ENCODE measurements at places on chromosomes 13 and 19.

DNA sequence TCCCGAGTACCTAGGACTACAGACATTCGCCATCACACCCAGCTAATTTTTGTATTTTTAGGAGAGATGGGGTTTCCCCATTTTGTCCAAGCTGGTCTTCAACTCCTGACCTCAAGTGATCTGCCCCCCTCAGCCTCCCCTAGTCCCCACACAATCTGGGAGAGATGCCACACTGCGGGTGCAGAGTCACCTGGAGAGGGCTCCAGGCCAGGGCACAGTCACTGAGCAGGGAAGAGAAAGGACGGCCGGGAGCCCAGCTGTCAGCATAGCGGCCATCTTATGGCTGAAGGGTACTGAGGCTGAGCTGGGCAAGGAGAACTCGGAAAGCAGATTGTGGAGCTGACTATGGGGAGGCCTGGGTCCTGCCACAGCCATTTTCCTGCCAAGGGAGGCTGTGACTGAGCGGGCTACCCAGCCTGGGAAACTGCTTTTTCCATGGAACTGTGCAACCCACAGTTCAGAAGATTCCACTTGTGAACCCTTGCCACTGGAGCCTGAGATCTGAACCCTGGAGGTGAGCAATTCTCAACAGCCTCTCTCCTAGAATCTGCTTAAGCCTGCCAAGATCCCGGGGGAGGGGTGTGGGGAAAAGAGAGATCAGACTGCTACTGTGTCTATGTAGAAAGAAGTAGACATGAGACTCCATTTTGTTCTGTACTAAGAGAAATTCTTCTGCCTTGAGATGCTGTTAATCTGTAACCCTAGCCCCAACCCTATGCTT lies 109.2 kb downstream of the ZNF486 start:
- no peaks in the 10 kb centered on the region for H3K4me1 ChIP-seq
- H3K27ac ChIP-seq = no peak overlapping the region
- H3K4me3 ChIP-seq = no peak overlapping the region
- no peaks in the 10 kb centered on the region for H3K27me3 ChIP-seq

- no peak overlapping the region for H3K27ac ChIP-seq
- H3K4me3 ChIP-seq = no peak overlapping the region
- no peaks in the 10 kb centered on the region for H3K4me1 ChIP-seq
- no peaks in the 10 kb centered on the region for H3K36me3 ChIP-seq
- no peak for DNase-seq
- no peaks in the 10 kb centered on the region for H3K27me3 ChIP-seq
Observed at GRCh38 chr13:37385956-37386670, 212.5 kb downstream of the POSTN start.

DNA sequence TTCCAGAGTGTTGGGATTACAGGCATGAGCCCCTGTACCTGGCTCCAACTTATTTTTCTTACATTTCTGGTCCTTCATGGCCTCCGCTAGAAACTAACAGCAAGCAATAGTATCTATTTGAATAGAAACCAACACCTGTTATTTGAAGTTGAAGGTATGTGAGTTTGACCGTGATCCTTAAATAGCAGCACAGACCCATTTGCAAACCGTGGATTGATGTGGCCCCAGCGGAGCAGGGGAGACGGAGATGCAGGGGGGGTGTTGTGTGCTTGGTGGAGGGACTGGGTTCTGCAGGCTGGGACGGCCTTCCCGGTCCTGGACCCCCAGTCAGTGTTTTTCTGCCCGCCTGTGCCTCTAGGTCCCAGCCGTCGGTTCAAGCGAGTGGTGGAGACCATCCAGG lies 16.9 kb downstream of the TMEM150B start:
- H3K4me3 ChIP-seq = no peak overlapping the region
- H3K4me1 ChIP-seq = peaks cover 6% of the 10 kb centered on the region
- H3K27ac ChIP-seq = no peak overlapping the region
- peaks cover 4% of the 10 kb centered on the region for H3K36me3 ChIP-seq
- no peaks in the 10 kb centered on the region for H3K27me3 ChIP-seq

DNA sequence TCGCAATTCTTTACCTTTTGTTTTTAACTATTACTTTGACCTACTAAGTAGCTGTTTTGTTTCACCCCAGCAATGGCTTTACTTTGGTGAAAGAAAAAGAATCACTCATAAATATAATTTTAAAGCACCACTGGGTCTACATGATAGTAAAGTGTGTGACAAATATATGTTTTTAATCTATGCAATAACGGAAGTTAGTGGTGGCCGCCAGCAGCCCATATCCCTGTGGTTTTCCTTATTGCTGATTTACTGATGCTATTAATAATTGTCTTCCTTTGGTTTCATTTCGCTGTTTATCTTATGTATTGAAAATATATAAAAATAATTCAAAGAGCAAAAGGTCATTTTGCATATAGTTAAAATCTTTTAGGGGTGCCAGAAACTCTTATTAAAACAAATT lies 491.3 kb downstream of the DIAPH3 start:
- no peaks in the 10 kb centered on the region for H3K27me3 ChIP-seq
- H3K36me3 ChIP-seq = no peaks in the 10 kb centered on the region
- H3K4me1 ChIP-seq = peaks cover 2% of the 10 kb centered on the region

GRCh38 chr13:74452881-74453280 lies 318.7 kb upstream of the KLF12 start:
- H3K36me3 ChIP-seq = no peaks in the 10 kb centered on the region
- H3K4me1 ChIP-seq = no peaks in the 10 kb centered on the region
- H3K27me3 ChIP-seq = peaks cover 16% of the 10 kb centered on the region
- no peak overlapping the region for H3K4me3 ChIP-seq
- no peak overlapping the region for H3K27ac ChIP-seq

DNA sequence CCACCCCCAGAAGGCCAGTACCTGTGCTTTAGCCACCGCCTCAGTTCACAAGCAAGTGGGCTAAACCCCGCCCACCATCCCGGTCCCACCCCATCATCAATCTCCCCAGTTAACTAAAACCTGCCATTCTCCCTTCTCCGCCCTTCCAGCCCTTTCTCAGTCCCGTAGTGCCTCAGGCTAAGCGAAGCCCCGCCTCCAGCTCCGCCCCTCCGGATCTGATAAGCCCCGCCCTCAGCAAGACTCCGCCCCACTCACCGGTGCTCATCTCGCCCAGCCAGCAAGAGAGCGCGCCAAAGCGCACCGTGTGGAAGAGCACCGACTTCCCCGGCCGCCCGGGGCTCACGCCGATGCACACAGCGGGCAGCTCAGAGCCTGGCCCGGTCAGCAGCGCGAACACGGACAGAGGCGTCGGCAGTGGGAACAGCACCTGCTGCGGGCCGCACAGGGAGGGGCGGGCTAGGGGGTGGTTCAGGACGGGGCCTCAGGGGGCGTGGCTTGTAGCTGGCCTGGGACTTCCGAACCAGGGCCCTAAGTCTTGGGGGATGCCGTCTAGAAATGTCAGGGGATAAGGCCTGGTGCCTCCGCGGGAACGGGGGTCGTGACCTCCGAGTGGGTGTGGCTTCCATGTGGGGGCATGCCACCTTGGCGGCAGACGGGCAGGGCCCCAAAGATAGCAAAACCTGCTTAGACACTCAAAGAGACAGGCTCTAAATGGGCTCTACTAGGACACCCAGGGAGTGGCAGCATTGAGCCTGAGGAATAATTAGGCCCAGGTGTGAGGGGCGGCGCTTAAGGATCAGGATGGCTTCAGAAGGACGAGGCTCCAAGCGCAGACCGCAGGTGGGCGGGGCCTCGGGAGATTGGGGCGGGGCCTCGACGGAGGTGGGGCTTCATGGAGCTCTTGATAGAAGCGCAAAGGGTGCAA lies 21.4 kb downstream of the MAP4K1 start:
- H3K4me1 ChIP-seq = peaks cover 3% of the 10 kb centered on the region
- no peak overlapping the region for H3K27ac ChIP-seq
- H3K36me3 ChIP-seq = peaks cover 48% of the 10 kb centered on the region
- H3K4me3 ChIP-seq = no peak overlapping the region

GRCh38 chr19:16619457-16619856 lies 8.5 kb downstream of the MED26 start:
- H3K27me3 ChIP-seq = no peaks in the 10 kb centered on the region
- no peaks in the 10 kb centered on the region for H3K36me3 ChIP-seq
- no peak for DNase-seq
- peaks cover 64% of the 10 kb centered on the region for H3K4me1 ChIP-seq
- peak overlapping the region; percentile 15 for H3K27ac ChIP-seq
- no peak overlapping the region for H3K4me3 ChIP-seq

GRCh38 chr19:14183741-14184350 lies 22.1 kb downstream of the ADGRL1 start:
- H3K27me3 ChIP-seq = no peaks in the 10 kb centered on the region
- DNase-seq = no peak
- no peak overlapping the region for H3K27ac ChIP-seq

DNA sequence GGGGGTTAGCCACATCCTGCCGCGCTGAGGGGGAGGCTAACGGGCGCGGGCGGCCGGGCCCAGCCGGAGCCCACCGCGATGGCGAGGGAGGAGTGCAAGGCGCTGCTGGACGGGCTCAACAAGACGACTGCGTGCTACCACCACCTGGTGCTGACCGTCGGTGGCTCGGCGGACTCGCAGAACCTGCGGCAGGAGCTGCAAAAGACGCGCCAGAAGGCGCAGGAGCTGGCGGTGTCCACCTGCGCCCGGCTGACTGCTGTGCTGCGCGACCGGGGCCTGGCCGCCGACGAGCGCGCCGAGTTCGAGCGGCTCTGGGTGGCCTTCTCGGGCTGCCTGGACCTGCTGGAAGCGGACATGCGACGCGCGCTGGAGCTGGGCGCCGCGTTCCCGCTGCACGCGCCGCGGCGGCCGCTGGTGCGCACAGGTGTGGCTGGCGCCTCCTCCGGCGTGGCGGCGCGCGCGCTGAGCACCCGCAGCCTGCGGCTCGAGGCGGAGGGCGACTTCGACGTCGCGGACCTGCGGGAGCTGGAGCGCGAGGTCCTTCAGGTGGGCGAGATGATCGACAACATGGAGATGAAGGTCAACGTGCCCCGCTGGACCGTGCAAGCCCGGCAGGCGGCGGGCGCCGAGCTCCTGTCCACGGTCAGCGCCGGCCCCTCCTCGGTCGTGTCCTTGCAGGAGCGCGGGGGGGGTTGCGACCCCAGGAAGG lies 692 bp downstream of the RGS9BP start:
- peak overlapping the region; percentile 73 for H3K4me3 ChIP-seq
- no peak overlapping the region for H3K27ac ChIP-seq

GRCh38 chr13:34430294-34430693 lies 511.8 kb upstream of the NBEA start:
- DNase-seq = no peak
- H3K36me3 ChIP-seq = no peaks in the 10 kb centered on the region
- no peak overlapping the region for H3K4me3 ChIP-seq
- no peaks in the 10 kb centered on the region for H3K4me1 ChIP-seq
- H3K27me3 ChIP-seq = no peaks in the 10 kb centered on the region

- H3K27me3 ChIP-seq = no peaks in the 10 kb centered on the region
- no peak overlapping the region for H3K4me3 ChIP-seq
- DNase-seq = no peak
- no peaks in the 10 kb centered on the region for H3K36me3 ChIP-seq
- H3K4me1 ChIP-seq = no peaks in the 10 kb centered on the region
Observed at GRCh38 chr13:60448907-60449510, 52.0 kb downstream of the TDRD3 start.

DNA sequence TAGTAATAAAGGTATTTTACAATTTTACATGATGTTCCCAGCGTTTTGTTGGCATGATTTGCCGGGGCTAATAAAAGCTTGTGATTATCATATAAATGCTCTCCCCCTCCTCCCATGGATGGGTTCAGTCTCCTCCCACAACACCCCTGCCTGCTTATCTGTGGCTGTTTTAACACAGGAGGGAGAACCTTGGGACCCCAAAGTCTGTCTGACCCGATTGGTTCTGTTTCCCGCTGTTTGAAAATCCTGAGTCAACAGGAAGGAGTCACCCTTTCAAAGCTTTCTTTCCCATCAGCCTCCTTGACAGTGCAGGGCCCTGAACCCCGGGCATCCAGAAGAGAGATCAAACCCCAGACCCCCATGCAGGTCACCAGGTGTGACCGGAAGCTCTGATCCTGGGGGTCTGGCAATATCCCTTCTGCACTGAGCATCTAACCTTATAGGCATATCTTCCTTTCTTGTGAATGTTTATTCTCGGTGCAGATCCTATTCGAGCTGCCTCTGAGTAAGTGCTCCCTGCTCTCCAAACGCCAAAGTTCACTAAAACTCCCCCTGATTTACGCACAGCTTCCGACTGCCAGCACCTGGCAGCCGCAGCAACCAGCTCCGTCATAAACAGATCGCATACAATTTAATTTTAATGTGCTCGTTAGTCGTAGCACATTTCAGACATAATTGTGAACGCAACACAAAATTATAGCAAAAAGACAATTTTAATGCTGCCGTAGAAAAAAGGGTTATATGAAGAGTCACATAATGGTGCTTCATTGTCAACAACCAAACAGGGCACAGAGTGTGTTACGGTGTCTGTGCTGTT lies 74.8 kb downstream of the TSHZ3 start:
- H3K27ac ChIP-seq = no peak overlapping the region
- H3K4me3 ChIP-seq = no peak overlapping the region
- no peaks in the 10 kb centered on the region for H3K27me3 ChIP-seq
- DNase-seq = no peak

DNA sequence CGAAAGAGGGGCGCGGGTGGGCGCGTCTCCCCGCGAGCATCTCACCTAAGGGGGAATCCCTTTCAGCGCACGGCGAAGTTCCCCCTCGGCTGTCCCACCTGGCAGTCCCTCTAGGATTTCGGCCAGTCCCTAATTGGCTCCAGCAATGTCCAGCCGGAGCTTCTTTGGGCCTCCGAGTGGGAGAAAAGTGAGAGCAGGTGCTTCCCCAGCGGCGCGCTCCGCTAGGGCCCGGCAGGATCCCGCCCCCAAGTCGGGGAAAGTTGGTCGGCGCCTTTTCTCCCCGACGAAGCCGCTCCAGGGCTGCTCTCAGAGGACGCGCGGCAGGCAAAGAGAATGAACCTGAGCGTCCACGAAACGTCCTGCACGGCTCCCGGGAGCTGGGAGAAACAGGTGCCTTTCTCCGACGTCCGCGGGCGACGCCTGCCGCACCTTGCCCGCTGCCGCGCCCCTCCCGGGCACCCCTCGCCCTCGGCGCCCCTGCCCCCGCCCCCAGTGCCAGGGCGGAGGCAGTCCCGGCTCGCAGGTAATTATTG lies 366 bp upstream of the KL start:
- peaks cover 13% of the 10 kb centered on the region for H3K4me1 ChIP-seq
- no peak for DNase-seq
- H3K36me3 ChIP-seq = peaks cover 1% of the 10 kb centered on the region
- H3K27ac ChIP-seq = no peak overlapping the region
- H3K27me3 ChIP-seq = peaks cover 78% of the 10 kb centered on the region

- H3K27me3 ChIP-seq = no peaks in the 10 kb centered on the region
- peaks cover 31% of the 10 kb centered on the region for H3K4me1 ChIP-seq
- H3K36me3 ChIP-seq = peaks cover 2% of the 10 kb centered on the region
- no peak overlapping the region for H3K27ac ChIP-seq
- H3K4me3 ChIP-seq = no peak overlapping the region
- DNase-seq = peak; percentile 61
Observed at GRCh38 chr13:32639502-32640105, 53.4 kb downstream of the PDS5B start.

Data from activated CD8-positive, alpha-beta memory T cell treated with anti-CD3 and anti-CD28 coated beads, Interleukin-2, amount 10 ng/mL, durations not matched to agents 7 days and 5 days (primary cell).